ENCODE measurements at places on chromosomes 3 and 15.

GRCh38 chr15:84761607-84762131, 13.3 kb downstream of the ZNF592 start:
- H3K4me1 ChIP-seq: no peaks in the 10 kb centered on the region
- no peaks in the 10 kb centered on the region for H3K36me3 ChIP-seq
- no peaks in the 10 kb centered on the region for H3K27me3 ChIP-seq
- DNase-seq: no peak

GRCh38 chr3:64270142-64270865, 45.0 kb upstream of the PRICKLE2 start:
- no peaks in the 10 kb centered on the region for H3K4me1 ChIP-seq
- no peak overlapping the region for H3K27ac ChIP-seq
- DNase-seq: no peak
- no peak overlapping the region for H3K4me3 ChIP-seq
- no peaks in the 10 kb centered on the region for H3K27me3 ChIP-seq
- H3K36me3 ChIP-seq: no peaks in the 10 kb centered on the region

DNA sequence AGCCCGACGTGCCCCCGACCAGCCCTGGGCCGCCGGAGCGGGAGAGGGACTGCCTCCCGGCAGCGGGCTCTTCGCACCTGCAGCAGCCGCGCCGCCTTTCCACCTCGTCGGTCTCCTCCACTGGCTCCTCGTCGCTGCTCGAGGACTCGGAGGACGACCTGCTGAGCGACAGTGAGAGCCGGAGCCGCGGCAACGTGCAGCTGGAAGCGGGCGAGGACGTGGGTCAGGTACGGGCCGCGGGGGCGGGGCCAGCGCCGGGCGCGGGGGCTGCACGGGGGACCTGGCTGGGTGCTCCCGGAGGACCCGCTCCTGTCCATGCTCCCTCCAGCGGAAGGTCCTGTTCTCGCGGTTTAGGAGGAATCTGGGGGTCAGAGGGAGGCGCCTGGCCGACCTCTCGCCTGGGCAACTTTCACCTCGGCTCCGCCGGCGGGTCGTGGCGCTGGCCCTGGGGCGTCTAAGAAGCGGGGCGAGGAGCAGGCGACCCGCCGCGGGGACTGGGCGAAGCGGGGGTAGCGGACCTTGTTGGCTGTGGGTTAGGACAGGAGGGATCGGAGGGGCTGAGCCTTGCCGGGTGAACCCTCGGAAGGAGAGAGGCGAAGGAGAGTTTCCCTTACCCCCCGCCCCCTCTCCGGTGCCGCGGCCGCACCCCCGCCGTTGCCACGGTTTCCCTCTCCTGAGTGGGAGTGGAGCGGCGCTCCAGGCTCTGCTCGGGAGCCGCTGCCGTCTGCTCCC, 682 bp downstream of the ITPKA start:
- H3K27ac ChIP-seq: no peak overlapping the region
- H3K27me3 ChIP-seq: no peaks in the 10 kb centered on the region
- DNase-seq: no peak

DNA sequence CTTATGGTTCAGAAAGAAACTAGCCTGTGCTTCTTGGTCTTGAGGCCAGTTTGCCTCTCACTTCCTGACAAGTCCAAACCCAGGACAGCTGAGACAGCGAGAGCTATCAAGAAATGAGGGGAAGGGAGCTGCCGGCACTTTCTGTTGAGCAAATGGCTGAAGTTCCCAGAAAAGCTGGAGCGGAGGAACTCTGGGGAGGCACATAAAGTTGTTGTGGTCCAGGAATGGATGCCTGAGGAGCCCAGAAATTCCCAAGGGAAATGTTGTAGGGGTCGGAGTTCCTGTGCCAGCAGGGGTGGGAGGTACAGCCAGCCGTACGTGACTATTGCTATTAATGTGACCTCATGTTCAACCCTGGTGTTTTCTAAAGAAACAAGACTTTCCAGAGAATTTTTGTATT, 98.8 kb upstream of the TNFAIP8L3 start:
- no peak overlapping the region for H3K27ac ChIP-seq
- H3K27me3 ChIP-seq: no peaks in the 10 kb centered on the region
- no peak for DNase-seq

Measured in Panc1 (cell line).